ENCODE measurements at places on chromosomes 7 and 10.

- no peak for DNase-seq
Observed at GRCh38 chr10:69303632-69304051, 25.3 kb downstream of the HK1 start.

DNA sequence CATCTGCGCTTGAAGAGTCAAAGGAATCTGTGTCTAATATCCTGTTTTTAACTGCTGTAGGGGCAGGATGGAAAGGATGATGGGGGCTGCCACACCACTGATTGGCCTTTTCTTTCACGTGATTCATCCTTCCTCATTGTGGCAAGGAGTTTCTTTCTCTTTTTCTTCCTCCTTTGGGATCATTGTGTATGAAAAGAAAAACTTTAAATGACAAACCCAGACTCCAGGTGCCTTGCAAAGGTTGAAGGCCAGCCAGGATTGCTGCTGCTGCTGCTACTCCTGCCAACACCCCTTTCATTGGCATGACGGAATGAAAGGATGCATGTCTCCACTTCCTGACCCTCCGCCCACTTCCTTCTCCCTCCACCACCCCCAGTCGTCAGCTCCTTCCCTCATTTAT, 6.5 kb upstream of the OIT3 start:
- DNase-seq: no peak

GRCh38 chr10:44813201-44813600, 97.9 kb upstream of the TMEM72 start:
- no peak for DNase-seq

- DNase-seq: no peak
Observed at GRCh38 chr10:98687685-98688084, 240.9 kb upstream of the HPS1 start.

- no peak for DNase-seq
Observed at GRCh38 chr10:18563003-18563726, 88.2 kb downstream of the NSUN6 start.

GRCh38 chr7:107080099-107080505, 35.6 kb downstream of the PRKAR2B start:
- DNase-seq: no peak

DNA sequence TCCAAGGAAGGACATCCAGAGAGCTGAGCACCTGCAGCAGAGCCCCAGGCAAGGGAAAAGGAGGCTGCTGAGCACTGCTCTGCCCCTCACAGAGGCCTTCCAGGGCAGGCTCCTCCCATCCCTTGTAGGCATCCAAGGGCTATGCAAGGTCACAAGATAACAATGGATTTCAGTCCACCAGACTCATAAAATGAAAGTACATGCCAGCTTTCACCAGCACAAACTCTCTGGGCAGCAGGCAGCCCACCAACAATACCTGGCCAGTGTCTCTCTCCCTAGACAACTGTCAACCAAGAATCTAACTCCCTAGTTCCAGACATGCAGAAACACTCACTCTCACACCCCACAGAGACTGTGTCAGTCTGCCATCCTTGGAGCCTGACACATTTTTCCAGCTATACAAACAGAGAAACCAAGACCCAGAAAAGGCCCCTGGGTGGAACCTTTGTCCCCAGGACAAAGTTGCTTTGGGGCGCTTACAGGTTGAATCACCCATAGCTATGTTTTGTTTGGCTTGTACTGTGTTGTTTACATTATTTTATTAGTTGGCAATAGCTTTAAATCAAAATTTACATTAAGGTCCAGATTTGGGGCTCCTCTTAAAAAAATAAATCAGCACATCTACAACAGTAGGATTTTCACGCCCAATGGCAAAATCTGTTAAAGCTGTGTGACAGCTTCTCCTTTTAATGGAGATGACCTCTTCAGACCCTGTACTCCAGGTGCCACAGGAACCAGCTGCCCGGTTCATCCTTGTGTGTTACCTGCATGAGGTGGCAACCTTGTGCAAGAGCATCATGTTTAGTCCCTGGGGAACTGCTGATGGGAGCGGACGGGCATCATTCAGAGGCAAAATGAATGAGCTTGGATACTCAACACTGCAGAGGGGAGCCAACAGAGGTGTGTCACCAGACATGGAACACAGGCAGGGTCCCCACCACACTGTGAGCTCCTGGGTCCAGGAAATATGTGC, 5.2 kb downstream of the GRID1 start:
- no peak for DNase-seq

DNA sequence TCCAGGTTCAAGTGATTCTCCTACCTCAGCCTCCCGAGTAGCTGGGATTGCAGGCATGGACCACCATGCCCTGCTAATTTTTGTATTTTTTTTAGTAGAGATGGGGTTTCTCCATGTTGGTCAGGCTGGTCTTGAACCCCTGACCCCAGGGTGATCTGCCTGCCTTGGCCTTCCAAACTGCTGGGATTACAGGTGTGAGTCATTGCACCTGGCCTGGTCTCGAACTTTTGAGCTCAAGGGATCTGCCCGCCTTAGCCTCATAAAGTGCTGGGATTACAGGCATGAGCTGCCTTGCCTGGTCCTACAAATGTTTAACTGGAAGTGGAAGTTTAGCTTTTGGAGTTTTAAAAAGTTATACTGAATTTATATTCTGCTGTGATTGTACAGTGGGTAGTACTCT, 2.8 kb downstream of the MLLT10 start:
- DNase-seq: no peak

GRCh38 chr10:34323192-34323591, 491.9 kb downstream of the PARD3 start:
- DNase-seq: no peak

- no peak for DNase-seq
Observed at GRCh38 chr7:155698633-155699032, 54.2 kb downstream of the RBM33 start.

- no peak for DNase-seq
Observed at GRCh38 chr7:978416-979091, 3.2 kb upstream of the COX19 start.

DNA sequence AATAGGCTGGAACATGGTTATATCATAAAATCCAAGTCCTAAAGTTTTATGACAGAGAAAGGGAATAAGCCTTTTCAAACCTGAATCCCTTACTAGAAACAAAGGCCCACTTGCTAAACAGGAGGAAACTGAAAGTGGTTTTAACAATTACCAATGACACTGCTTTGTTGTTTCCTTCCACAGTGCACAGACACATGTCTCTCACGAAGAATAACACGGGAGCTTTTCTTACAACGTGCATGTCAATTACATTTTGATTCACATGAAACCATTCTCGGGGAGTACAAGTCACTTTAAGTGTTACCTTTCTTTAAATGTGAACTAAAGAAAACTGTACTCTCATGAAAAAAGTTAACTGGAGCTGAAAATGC, 1.4 kb downstream of the MRPS33 start:
- no peak for DNase-seq

- no peak for DNase-seq
Observed at GRCh38 chr10:87546971-87547413, 42.3 kb downstream of the MINPP1 start.

DNA sequence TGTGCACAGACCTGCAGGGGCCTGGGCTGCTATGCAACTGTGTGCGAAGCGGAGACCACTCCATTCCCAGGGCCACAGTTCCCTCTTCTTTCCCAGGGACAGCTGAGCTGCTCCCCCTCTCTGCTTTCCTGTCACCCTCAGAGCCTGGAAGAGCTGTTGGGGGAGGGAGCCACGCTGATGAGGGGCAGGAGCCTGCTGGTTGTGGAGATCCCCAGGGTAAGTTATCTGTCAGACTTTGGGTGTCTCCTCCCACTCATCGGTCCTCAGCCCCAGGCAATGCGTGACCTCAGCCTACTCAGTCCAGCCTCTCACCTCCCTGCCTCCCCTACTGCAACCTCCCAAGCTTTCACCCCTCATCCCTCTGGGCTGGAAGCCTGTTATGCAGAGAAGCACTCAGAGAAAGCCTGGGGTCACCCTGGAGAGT, 53.5 kb downstream of the ZNF467 start:
- no peak for DNase-seq

DNA sequence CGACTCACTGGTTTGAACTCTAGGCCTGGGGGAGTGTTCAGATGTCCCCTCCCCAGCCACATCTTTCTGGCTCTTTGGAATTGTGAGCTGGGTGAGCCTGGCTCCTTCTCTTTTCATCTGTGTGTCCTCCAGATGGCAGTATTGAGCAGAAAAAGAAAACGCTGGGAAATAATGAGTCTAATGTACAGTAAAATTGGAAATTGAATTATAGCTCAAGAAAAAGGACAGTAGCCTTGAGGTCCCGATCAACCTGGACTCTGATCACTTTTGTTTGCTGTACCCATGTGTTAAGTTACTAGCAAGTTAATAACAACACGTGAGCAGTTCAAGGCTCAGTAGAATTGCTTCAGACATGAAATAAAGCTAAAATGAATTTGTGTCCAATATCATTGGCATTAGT, 77.9 kb downstream of the SNX10 start:
- DNase-seq: no peak

GRCh38 chr7:43124388-43124787, 11.9 kb downstream of the HECW1 start:
- DNase-seq: no peak

- no peak for DNase-seq
Observed at GRCh38 chr7:84901366-84901765, 285.5 kb downstream of the SEMA3D start.

GRCh38 chr7:152637920-152638580, 37.9 kb downstream of the XRCC2 start:
- no peak for DNase-seq
